ENCODE measurements at places on chromosomes 1 and 21.
A peak's percentile ranks its signal among the peaks of the same experiment; 100 is the strongest.

- peak; percentile 88 for DNase-seq
Observed at GRCh38 chr1:229227298-229227919, 43.5 kb upstream of the RAB4A start.

DNA sequence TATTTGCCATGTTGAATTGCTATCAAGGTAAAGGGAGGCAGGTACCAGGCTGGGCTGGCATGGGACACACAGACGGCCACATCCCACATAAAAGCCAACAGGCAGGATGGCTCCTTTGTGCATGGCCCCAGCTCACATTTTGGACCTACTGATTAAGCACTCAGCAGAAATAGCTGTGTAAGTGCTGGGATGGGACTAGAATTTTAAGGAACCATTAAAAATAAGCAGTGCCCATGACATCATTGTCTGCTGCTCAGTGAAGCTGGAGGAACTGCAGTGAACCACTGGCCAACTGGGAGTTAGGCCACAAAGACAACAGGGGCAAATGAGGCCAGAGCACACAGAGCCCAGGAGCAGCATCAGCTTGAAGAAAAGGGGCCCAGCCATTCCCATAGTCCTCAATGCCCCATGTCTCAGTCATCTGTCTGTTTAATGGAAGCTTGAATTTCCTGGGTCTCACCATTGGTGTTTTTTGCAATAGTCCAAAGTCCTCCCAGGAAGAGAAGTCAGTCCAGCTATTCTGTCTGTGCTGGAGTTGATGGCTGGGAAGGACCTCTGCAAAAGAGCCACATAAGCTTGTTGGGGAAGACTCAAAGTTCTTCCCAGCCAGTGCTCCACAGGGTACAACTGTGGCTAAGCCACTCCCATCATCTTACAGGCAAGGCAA lies 45.3 kb upstream of the TNR start:
- DNase-seq = no peak

- DNase-seq = peak; percentile 88
Observed at GRCh38 chr21:33976082-33977016, 60.7 kb upstream of the ATP5PO start.

DNA sequence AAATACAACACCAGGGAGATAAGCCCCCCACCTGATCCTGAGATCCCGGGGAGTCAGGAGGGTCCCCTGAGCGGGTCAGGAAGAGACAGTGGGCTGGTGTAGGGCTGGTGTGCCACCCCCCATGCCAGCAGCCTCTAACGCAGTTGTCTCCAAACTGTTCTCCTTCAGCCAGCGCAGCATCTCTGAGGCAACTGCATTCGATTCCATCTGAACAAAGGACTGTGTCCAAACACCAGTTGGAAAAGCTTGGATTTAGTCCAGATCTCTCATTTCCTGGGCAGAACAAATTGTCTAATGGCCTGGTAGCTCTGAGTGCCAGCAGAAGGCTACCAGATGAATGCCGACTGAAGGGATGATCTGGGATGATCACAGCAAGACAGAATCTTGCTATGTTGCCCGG lies 44.1 kb upstream of the EIF4G3 start:
- no peak for DNase-seq

DNA sequence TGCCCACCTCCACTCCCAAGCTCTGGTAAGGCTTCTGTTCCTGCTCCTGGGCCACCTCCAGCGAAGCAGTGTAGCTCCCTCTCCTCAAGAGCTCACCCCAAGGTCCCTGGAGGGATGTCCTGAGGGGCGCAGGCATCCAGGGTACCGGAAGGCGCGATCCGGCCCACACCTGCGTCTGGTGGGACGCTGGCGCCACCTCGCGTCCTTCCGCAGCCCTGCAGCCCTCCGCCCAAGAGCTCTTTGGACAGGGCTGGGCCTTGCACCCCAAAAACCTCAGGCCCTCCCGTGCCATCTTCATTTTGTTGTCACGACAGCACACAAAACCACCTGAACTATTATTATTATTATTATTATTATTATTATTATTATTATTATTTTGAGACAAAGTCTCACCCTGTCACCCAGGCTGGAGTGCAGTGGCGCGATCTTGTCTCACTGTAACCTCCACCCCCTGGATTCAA lies 49.2 kb upstream of the PAX7 start:
- peak; percentile 25 for DNase-seq

- DNase-seq = peak; percentile 73
Observed at GRCh38 chr1:33255347-33256220, 708 bp upstream of the ZNF362 start.

GRCh38 chr1:114153261-114154145 lies at the start of gene SYT6:
Gene SYT6, minus strand, starts transcription at chr1:114153869. Its CDS starts 97 bp downstream, at chr1:114153772.
- DNase-seq = no peak

GRCh38 chr1:151290709-151291303 lies 8.7 kb downstream of the ZNF687 start:
- no peak for DNase-seq

DNA sequence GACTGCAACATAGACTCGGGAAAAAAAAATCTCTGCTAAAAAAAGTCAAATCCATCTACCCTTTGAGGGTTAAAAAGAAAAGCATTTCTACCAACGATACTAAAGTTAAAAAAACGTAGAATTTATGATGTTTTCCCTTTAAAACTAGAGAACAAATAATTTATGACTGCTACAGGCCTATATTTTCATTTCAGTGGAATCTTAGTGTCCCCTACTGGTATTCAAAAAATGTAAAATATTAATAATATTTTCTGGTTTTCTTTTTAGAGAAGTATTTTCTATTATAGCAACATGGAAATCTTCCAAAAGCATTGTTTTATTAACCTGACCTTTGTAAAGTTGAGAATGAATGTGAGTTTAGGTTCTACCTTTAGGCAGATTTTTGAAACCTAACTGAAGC lies 1582.2 kb downstream of the MRPL39 start:
- no peak for DNase-seq

GRCh38 chr1:53446051-53446450 lies 13.1 kb upstream of the DMRTB1 start:
- DNase-seq = no peak

GRCh38 chr1:78831731-78832360 lies 174.7 kb downstream of the ADGRL4 start:
- no peak for DNase-seq

GRCh38 chr1:41739061-41739955 lies 179.4 kb downstream of the HIVEP3 start:
- DNase-seq = peak; percentile 98

GRCh38 chr1:28175955-28176485 lies 470 bp downstream of the PTAFR start:
- DNase-seq = no peak

GRCh38 chr1:87902830-87903229 lies 574.1 kb downstream of the LMO4 start:
- DNase-seq = peak; percentile 85

DNA sequence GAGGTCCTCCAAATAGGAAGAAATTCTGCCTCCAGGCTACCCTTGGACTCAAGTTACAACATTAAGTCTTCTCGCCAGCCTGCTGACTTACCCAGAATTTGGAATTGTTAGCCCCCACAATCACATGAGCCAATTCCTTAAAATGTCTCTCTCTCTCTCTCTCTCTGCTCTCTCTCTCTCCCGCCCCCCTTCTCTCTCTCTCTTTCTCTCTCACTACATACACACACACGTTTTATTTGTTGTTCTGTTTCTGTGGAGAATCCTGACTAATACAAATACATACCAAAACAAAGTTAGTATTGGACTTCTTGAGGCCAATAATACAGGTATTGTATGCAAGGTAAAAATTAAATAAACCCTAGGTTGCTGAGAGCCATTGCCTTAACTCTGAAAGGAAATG lies 72.1 kb downstream of the TNFSF18 start:
- DNase-seq = no peak

DNA sequence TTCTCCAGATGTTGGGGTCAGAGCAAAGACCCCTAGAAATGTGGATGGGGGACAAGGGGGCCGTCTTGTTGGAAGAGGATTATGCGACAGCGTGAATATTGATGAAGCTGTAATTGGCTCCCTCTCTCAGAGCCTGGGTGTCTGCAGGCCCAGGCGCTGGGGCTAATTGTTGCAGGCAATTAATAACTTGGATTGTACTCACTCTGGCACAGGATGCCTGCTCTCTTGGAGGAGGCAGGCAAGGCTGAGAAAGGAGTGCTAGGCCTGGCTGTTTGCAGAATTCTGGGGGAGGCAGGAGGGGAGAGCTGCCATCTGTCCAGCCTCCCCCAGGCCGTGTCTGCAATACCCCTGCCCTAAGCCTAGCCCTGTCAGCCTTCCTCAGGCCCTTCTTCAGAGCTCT lies 4.1 kb upstream of the DISP3 start:
- no peak for DNase-seq

- DNase-seq = no peak
Observed at GRCh38 chr1:163692266-163692665, 370.5 kb downstream of the NUF2 start.

DNA sequence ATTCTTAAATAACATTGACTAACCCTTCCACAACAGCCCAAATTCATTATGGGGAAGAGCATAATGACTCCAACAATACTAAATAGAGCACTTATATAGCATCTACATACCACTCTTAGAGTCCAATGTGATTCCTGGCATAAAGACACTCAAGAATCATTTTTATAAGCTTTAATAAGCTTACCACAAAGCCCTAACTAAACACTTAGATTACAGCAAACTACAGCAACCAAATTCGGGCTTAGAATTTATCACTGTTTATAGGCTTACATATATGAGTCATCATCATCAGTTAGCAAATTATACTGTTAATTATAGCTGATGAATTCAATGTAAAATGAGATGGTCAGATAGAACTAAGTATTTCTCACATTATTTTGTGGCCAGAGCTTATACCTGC lies 7.3 kb downstream of the SCYL3 start:
- DNase-seq = no peak

GRCh38 chr1:52947490-52947889 lies 20.4 kb downstream of the SCP2 start:
- no peak for DNase-seq

GRCh38 chr1:201213926-201214325 lies 23.3 kb downstream of the IGFN1 start:
- DNase-seq = no peak

DNA sequence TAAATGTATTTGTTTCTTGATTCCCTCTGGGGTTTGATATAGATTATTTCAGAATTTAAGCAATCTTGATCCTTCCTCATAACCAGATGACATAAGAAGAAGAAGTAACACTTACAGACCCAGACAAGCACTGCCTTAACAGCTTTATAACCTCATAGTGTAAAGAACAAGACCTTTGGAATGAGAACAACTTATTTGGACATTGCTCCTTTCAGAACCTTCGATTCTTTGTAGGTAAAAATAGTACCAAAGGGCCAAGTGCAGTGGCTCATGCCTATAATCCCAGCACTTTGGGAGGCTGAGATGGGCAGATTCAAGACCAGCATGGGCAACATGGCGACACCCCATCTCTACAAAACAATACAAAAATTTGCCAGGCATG lies 15.0 kb downstream of the TM2D1 start:
- DNase-seq = no peak

- peak; percentile 29 for DNase-seq
Observed at GRCh38 chr1:190436615-190437014, 41.0 kb downstream of the BRINP3 start.

- DNase-seq = no peak
Observed at GRCh38 chr1:27405074-27405473, 12.7 kb downstream of the GPR3 start.

DNA sequence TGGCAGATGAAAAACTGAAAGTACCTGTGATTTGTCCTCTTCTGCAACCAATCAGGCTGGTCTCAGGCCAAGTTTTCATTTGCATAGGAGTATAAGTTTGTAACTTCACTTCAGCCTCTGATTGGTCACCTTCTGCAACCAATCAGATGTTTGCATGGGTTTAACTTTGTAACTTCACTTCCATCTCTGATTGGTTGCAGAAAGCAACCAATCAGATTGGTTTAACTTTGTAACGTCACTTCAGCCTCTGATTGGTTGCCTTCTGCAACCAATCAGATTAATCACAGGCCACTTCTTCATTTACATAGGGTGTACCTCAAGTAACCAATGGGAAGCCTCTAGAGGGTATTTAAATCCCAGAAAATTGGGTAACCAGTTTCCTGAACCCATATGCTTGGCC lies 18.9 kb upstream of the TUT4 start:
- DNase-seq = peak; percentile 14

DNA sequence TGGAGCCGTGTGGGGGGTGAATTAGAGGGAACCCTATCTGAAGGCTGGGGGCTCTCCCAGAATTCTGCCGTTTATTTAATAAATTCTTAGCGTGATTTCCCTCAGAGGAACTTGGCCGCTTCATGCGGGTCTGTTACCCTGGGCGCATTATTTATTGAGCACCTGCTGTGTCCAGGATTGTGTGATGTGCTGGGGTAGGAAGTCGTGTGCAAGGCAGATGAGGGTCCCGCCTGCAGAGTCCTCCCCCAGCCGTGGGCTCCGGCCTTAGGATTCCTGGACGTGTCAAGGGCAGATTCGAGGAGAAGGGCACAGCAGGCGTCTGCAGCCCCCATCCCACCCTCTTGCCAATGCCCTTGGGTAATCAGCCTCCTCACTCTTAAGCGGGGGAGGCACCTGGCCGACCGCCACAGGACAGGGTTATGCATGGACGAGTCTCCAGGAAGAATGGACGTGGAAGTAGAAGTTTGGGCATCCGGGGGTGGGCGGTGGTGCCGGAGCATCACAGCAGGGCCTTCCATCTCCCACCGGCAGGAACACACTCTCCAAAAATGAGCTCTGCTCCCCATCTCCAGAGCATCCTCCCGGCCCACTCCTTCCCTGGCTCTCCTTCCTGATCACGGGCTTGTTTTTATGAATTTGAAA lies 233.3 kb upstream of the C1orf174 start:
- no peak for DNase-seq

GRCh38 chr1:37726751-37727585 lies 34.7 kb downstream of the CDCA8 start:
- DNase-seq = no peak

- DNase-seq = peak; percentile 76
Observed at GRCh38 chr1:74652711-74653139, 20.9 kb downstream of the ERICH3 start.

GRCh38 chr1:118905196-118905595 lies 82.9 kb downstream of the TBX15 start:
- no peak for DNase-seq
